ENCODE measurements at places on chromosomes 12 and 14. TPM values are rescaled to one million over a fixed set of nuclear protein-coding genes. Genes with fewer than 3 reads are reported as not detected.

Gene LRRIQ1
- 10.6 TPM for total RNA-seq

Gene EPYC
- not detected for total RNA-seq

Gene CLEC4C
- total RNA-seq, result not detected

Gene CPNE6
- 0.44 TPM for total RNA-seq

Gene BCL11B
- 2.6 TPM for total RNA-seq

Gene OR10G2
- not detected for total RNA-seq

Measured in glutamatergic neuron (in vitro differentiated cells).